ENCODE measurements at places on chromosomes 2 and 18.

DNA sequence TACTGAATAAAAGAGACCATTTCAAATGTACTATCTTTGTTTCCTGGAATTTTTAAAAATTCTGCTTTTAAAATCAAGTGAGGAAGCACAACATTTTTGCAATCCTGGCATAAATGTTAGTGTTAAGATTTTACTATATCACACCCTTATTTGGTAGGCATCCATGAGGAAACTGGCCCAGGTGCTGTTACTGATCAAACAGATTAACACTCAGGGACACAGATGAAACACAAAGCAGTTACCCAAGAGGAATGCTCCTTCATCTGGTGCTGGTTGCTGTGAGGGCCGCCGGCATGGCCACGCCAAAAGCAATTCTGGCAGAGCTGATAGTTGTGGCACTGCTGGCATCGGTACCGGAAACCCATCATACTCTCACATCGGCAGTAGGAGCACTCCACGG is 96.8 kb downstream of the DTNB start:
- no peak for DNase-seq

GRCh38 chr18:332721-333510 is 65.1 kb upstream of the THOC1 start:
- DNase-seq = no peak

DNA sequence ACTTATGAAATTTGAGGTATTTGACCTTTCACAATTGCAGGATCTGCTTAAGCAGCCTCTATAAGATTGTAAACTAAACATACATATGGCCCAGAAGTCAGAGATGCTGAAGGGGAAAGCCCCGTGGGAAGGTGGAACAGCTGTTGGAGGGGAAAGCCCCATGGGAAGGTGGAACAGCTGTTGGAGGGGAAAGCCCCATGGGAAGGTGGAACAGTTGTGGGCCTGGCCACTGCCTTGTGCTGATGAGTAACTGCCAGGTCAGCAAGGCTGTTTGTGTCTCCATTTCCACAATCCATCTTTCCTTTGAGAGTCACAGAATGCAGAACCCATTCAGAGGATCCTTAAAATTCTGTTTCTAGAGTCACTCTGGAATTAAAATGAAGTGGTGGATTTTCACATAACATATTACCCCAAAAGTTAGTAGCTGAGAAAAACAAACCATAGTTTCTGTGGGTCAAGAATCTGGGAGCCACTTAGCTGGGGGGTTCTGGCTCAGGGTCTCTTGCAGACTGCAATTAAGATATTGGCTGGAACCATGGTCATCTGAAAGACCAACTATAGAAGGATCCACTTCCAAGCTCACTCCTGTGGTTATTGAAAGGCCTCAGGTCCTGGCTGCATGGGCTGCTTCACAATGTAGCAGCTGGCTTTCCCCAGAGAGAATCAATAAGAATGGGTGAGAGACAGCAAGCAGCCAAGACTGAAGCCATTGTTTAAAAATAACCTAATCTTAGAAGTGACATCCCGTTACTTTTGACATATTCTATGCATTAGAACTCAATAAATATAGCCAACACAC is 86.6 kb upstream of the CAVIN2 start:
- DNase-seq = no peak

DNA sequence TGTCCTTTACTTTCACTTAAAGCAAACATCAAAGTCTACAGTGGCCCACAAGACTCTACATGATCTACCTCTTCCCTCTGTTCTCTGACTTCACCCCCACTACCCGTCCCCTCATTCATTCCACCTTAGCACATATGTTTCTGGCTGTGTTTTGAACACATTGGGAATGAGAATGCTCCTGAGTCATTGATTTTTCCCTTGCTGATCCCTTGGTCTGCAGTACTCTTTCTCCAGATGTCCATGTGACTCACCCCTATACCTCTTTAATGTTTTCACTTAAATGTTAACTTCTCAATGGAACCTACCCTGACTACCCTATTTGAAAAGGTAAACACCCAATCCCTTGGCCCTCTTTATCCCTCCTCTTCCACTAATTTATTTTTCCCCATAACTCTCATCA is 30.7 kb upstream of the FRZB start:
- DNase-seq = no peak

- DNase-seq = no peak
These were observed 1.6 kb downstream of the HRH4 start for GRCh38 chr18:24461996-24462395.

DNA sequence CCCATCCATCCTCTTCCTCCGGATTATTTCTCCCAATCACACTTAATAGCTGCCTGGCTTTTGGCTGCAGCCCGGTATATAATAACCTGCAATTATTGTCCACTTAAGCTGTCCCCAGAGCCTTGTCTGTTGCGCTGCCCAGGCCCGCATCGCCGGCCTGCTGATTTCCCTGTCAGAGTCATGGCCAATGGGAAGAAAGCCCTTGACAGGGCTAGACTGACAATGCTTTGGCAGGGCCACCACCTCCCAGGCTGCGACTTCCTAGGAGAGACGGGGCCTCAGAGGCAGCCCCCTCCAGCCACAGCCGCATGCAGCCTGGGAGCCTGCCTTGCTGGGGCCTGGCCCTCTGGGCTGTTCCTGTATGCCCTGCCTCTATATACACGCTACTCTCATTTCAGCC is 10.0 kb upstream of the CELF4 start:
- no peak for DNase-seq

GRCh38 chr2:232581725-232582124 is 31.2 kb downstream of the EIF4E2 start:
- DNase-seq = no peak

DNA sequence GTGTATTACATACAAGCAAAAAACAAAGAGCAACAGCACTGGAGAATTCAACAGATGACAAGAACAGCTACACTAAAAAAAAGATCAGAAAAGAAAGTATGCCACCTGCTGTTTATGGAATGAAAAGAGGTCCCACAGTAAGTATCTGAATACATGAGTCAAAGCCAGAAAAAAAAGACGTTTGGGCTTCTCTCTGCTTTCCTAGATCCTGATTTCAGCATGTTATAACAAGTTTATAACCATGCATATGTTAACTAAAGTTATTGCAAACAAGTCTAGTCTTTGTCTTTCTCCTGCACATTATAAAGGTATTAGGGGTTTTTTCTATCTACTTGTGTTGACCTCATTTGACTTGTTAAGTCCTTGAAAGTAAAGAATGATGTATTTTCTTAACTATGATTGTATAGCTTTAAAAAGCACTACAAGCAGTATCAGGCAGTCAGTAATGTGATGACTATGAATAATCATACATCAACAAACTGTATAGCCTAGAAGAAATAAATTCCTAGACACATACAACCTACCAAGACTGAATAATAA is 108.5 kb upstream of the COL5A2 start:
- DNase-seq = no peak

GRCh38 chr18:12310762-12311161 is 2.7 kb downstream of the TUBB6 start:
- no peak for DNase-seq

DNA sequence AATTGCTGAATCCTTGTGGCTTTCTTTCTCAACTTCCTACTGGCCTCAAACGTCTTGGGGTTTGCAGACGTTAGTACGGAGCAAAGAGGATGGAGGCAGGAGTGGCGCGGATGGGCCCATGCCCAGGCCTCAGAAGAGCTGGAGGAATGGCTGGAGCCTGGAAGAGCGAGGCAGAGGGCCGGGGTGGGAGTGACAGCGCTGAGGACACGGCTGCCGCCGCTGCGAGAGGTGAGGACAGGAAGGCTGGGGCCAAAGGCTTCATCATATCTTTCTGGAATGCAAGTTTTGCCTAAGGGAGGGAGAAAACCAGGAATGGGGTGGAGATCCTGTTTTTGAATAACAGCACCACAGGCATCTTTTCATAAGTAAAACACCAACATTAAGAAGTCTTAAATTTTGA is 178.5 kb upstream of the SESTD1 start:
- DNase-seq = no peak

DNA sequence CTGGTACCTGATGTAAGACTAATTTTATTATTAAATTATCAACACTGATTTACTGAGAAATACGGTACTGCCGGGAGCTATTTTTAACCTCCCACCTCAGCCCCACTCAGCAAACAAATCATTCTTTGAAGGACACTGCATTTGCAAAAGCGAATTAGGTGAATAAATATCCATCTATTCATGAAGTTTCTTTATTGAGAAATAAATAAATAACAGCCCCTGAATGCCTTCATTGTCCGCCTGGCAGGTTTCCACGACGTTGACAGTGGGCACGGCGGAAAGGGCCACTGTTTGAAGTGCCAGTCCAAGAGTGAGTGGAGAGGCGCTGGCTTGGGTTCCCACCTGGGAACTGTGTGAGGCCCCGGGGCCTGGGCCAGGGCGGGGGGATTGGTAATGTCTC is 15.7 kb downstream of the C1QL2 start:
- no peak for DNase-seq

GRCh38 chr2:158932131-158932645 is 36.3 kb upstream of the TANC1 start:
- DNase-seq = no peak

- DNase-seq = no peak
These were observed 11.5 kb upstream of the SNED1 start for GRCh38 chr2:240986787-240987411.

DNA sequence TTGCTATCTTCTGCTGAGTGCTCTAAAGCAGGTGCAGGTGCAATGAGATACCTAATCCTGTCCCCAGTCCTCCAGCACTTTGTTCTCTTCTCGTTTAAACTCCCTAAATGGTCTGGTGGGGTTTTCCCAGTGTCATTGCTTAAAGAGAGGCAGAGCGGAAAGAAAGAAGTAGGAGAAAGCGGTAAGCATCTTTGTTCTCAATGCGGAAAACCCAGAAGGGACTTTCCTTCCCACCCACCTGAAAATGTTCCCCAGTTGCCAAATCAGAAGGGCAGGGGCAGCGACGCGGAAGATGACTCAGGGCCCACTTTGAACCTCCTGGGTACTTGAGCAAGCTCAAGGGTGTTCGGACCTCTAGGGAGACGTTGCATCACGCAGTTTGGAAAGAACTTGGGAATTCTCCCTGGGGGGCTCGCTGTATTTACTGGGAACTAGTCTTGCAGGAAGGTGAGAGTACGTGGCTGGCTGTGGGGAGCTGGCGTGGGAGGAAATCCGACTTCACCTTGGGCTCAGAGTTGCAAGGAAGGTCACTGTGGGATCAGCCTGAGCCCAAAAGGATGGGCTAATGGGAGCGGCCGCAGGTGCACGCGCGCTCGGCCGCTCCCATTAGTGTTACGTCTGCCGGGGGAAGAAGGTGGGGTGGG is 589 bp upstream of the SGPP2 start:
- no peak for DNase-seq

DNA sequence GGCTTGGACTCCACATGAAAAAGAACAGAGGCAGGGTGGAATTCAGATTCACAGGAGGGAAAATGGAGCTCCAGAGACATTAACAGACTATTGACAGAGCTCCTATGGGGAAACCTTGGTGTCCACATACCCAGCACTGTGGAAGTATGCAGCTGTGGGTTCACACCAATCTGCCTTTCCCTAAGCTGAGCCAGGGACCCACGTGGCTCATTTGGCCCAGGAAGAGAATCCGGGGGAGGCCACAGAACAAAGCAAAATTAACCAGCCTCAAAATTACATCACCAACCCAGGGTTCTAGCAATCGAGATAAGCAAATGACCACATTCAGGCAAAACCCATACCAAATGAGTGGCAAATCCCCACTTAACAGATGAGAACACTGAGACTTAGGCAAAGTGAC is 105.8 kb upstream of the TWIST2 start:
- DNase-seq = no peak

- DNase-seq = no peak
These were observed 13.4 kb downstream of the GPR35 start for GRCh38 chr2:240638512-240639160.

DNA sequence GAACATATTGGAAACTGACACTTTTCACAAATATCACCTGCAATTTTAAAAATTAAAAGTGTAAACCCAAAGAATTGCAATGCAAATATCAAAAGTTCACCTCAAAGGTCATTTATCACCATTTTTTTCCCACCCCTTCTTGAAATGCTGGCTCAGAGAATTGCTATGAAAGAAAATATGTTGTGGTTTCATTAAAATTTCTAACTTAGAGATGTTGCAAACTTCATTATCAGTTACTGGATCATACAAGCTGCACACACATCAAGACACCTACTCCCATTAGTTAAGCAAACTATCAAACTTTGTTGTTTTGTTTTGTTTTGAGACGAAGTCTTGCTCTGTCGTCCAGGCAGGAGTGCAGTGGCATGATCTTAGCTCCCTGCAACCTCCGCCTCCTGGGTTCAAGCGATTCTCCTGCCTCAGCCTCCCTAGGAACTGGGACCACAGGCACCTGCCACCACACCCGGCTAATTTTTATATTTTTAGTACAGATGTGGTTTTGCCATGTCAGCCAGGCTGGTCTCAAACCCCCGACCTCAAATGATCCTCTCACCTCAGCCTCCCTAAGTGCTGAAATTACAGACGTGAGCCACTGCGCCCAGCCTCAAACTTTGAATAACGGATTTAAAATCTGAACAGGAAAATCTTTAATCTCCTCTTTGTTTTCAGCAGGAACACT is 37.0 kb downstream of the STK39 start:
- no peak for DNase-seq

DNA sequence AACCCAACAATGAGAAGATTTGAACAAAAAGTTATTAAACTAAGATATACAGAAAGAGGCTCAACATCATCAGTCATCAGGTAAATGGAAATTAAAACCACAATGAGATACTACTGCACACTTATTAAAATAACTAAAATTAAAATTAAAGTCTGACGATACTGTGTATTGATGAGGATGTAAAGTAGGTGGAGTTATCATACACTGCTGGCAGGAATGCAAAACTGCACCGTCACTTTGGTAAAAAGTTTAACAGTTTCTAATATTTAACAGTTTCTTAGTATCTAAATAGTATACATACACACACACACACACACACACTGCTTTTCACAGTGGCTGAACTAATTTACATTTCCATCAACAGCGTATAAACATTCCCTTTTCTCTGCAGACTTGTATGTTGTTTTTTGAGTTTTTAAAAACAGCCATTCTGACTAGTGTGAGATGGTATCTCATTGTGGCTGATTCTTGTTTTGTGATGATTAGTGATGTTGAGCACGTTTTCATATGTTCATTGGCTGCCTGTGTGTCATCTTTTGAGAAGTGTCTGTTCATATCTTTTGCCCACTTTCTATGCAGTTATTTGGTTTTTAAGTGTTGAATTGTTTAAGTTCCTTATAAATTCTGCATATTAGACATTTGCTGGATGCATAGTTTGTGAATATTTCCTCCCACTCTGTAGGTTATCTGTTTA is 726.9 kb upstream of the CHAC2 start:
- no peak for DNase-seq

DNA sequence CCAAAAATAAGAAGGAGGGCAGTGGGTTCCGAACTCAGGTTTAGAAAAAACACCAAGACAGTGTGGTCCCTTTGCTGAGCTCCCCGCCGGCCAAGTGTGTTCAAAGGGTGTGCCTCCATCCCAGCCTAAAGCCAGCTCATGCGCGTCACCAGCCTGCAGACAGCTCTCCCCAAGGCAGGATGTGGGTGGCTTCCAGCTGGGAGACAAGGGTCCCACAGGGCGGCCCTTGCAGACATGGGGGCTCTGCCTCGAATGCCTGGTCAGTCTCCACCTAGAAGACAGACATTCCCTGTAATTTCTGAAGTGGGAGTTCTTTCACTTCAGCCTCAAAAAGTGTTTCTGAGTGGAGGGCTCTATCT is 135.8 kb upstream of the GPC1 start:
- no peak for DNase-seq

GRCh38 chr2:142991295-142991694 is 113.8 kb downstream of the KYNU start:
- DNase-seq = no peak

GRCh38 chr18:55351980-55352714 is 235.8 kb downstream of the TCF4 start:
- DNase-seq = no peak

GRCh38 chr18:13457327-13457726 is 238.8 kb downstream of the LDLRAD4 start:
- no peak for DNase-seq
